ENCODE measurements at places on chromosomes 16 and 17. TPM values are rescaled to one million over a fixed set of nuclear protein-coding genes. Genes with fewer than 3 reads are reported as not detected.

DNA sequence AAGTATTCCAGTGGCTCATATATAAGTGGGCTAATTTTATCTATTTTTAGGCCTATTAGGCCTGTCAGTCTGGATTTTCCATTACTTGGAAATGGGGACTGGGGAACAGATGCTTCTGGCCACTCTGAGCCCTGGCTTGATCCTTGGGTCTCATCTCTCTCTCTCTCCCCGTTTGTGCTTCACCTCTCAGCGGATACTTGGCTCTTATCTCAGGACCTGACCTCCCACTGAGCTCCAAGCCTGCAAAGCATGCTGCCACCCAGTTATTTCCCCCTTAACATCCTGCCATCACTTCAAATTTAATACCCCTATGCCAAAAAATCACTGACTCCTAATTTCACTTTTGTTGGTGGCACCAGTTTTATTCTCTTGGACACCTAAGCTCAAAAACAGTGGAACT, 4.2 kb downstream of the ZNF843 start:
- no peak for DNase-seq

- no peak for DNase-seq
Observed at GRCh38 chr16:74281300-74281699, 15.3 kb upstream of the PSMD7 start.

- DNase-seq = no peak
Observed at GRCh38 chr16:23579371-23579770, 16.7 kb downstream of the NDUFAB1 start.

GRCh38 chr17:68029512-68030215, 5.9 kb upstream of the KPNA2 start:
- no peak for DNase-seq

DNA sequence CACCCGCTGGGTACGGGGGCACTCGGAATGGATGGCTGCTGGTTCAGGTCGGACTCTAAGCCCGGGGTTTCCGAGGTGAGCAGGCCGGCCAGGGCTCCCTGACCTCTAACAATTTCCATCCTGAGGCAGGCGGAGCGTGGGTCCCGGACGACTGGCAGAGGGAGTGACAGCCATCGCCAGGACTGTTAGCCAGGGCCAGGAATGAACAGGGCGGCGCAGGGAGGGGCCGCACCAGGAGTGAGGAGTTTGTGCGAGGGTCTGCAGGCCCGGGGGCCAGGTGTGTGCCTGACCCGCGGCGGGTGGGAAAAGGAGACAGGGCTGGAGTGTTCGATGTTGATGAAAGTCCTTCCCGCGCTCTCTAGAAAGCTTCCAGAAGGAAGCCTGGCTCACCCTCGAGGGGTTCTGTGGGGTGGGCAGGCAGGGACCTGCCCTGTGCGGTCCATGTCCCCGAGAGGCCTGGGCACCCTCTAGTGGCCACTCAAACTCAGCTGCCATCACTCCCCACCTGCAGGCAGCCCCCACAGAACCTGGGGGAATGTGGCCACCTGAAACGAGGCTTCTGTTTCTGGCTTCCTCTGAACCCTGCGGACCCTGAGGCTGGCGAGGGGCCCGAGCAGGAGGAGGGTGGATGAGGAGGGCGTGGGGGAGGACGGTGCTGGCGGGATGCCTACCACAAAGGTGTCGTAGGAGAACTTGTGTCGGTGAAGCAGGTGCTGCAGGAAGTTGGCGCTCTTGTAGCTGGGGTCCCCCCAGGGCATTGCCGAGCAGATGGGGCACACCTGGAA, 8.2 kb downstream of the RNF166 start:
- DNase-seq = no peak

- DNase-seq = peak; percentile 71
Observed at GRCh38 chr16:80899809-80900592, 95.6 kb upstream of the CDYL2 start.

DNA sequence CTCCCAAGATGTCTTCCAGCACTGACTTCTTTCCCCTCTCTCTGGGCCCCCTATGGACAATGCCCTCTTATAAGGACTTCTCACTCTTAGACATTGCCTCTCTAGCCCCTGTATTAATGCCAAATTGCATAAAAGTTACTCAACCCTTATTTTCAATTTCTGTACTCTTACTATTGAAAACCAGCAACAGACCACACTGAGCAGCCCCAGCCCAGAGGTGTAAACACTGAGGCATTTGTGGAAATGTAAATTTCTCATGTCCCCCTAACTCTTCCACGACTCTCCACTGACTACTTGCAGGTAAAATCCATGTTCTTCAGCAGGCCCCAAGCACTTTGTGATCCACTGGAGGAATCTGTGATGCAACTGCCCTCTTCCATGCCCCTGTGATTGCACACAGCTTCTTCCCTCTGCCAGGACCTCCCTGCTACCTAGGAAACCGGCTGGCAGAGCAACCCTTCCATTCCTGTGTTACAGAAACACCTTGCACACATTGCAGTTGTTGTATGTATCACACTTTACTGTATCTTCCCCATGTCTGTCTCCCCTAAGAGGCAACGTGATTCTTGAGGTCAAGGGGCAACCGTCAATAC, 4.4 kb downstream of the N4BP1 start:
- DNase-seq = no peak

The TNP2 gene
- not detected for polyA plus RNA-seq

GRCh38 chr16:7419441-7419840, 86.8 kb downstream of the RBFOX1 start:
- DNase-seq = no peak

- no peak for DNase-seq
Observed at GRCh38 chr17:50279181-50279526, 4.9 kb downstream of the TMEM92 start.

The DNAI2 gene
- polyA plus RNA-seq = not detected

The ADAP2 gene
- 1.4 TPM for polyA plus RNA-seq

The SBK1 gene
- 0.01 TPM for polyA plus RNA-seq

The DUS1L gene
- polyA plus RNA-seq = 21.4 TPM

DNA sequence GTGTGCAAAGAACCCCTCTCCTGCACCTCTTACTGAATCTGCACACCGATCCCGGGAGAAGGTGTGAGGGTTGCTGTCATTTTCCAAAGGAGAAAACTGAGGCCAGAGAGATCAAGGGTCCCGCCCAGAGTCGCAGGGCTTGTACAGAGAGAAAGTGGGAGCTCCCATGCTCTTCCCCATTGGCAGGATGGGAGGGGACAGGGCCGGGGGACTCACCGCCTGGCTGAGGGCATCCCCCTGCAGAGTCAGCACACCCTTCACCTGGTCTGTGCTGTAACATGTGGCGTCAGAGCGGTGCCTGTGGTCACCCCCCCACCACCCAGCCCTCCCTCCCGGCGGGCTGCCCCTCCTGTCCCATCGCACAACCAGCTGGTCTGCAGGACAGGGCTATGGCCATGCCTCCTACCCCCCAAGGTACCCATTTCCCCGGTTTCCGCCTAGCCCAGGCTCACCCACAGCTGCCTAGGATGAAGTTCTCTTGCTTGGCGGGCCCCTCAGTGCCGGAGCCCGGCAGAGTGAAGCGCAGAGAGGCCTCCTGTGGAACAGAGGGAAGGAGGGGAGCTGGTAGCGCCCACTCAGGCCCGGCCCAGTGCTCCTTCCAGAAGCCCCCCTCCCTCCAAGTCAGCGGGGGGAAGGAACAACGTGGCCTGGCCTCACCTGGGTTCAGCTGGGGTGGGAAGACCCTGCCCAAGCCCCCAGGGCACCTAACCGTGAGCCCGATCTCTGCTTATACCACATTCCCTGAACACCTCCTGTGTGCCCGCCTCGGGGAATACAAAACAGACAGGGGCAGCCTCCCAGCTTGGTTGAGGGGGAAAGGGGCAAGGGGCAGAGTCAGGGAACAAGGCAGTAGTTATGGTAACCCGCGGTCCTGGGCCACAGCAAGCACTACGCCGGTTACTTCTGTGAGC, 1.1 kb downstream of the ROGDI start:
- DNase-seq = no peak

DNA sequence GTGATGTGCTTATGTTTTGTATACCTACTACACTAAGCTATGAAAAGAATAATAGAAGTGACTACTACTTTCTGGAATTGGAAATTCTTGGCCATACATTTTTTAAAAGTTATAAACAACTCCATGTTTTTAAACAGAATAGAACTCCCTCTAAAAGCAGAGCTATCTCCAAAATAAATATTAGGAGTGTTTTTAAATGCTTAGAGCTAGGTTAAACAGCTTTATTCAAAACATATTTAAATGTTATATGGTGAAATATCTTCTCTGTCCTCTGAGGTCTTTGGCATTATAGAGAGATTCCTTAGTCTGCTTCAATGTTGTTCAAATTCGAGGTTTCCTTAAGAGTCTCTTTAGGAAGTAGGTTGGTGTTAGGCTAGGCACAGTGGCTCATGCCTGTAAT, 22.9 kb upstream of the PSMC5 start:
- no peak for DNase-seq

The ADGRG1 gene
- polyA plus RNA-seq = 1.6 TPM

Measured in AG04450 (cell line).